ENCODE measurements at places on chromosomes 3 and 15. TPM values are rescaled to one million over a fixed set of nuclear protein-coding genes. Genes with fewer than 3 reads are reported as not detected.

GRCh38 chr3:167032267-167032876 lies 347.7 kb downstream of the ZBBX start:
- DNase-seq = no peak

SCG3 gene
- not detected for total RNA-seq

DNA sequence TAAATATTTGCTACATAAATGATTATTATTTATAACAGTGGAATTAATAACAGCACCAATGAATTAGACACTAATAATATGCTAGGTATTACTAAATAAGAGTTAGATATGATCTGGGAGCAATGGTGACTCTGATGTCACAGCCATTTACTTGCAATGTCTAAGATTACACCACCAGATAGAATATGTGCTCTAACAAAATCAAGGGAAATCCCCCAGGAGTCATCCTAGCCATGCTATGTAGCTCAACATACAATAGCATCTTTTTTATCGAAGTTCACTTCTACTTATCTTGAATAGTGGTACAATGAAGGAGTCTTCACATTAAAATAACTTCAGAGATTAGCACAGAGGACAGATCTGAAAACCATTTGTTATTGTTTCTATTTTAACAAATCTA lies 154.0 kb downstream of the FMN1 start:
- no peak for DNase-seq

GRCh38 chr15:38144921-38145320 lies 107.7 kb upstream of the SPRED1 start:
- DNase-seq = no peak

STRA6 gene
- total RNA-seq = not detected

PLA2G4E gene
- total RNA-seq = not detected

DNA sequence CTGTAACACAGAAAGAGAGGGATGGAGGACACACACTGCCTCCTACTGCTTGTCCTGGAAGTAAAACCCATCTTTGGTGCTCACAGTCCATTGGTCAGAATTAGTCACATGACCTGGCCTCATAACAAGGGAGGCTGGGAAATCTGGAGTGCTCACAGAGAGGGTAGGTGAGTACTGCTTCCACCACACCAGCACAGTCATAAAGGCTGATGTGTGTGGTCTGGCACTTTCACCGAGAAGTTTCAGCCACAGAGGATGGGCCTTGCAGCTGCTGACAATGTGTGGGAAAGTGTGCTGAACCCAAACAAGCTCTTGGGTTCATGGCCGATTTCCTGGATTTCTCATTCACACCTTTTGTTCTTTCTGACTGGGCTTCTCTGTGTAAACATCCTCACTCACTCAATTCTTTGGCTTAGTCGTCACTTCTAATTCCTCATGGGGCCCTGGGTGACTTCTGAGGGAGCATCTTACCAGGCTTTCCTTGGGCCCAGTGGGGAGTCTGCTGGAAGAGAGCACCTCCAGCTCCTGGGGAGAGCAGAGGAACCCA lies 100.7 kb downstream of the ASB7 start:
- peak; percentile 93 for DNase-seq

SRPRB gene
- total RNA-seq = 69.2 TPM

DNA sequence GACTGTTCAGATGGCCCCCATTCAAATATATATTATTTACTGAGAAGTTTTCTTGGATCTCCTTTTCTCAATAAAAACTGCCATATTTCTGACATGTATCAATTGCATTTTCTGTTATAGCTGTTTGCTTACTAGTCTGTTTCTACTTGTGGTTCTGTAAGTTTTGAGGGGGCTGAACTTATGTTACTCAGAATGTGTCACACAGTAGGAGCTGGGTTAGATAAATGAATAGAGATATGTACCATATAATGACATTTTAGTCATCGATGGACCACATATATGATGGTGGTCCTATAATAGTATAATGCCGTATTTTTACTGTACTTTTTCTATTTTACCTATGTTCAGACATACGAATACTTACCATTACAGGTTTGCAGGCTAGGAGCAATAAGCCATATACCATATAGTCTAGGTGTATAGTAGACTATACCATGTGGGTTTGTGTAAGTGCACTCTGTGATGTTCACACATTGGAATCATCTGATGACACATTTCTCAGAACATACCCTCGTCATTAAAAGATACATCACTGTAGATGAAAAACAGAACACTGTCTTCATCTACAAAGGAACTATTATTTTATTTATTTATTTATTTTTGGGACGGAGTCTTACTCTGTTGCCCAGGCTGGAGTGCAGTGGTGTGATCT lies 22.3 kb downstream of the PPP4R2 start:
- DNase-seq = no peak

KLHL40 gene
- total RNA-seq = not detected

DNA sequence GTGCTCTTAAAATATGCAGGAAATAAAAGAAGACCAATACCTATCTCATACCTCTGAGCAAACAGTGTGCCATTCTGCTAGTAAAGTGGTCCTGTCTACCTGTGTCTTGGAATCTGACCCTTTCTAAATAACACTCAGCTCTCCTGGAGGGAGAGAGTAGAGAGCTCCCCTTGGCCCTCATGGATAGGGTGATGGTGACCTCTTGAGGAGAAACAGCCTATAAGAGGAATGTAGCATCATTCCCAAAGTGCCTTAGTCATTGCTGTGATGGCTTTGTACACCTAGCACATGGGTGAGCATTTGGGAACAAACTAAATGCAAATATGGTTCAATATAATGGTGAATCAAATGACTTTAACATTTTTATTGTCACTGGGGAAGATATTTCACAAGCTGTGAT lies 10.0 kb downstream of the SNTN start:
- DNase-seq = no peak

GRCh38 chr3:8239718-8240695 lies 261.6 kb upstream of the LMCD1 start:
- peak; percentile 62 for DNase-seq

GRCh38 chr3:46712191-46713049 lies 5.2 kb downstream of the PRSS50 start:
- DNase-seq = no peak

- DNase-seq = peak; percentile 43
Measured at GRCh38 chr15:41921167-41921566, 27.3 kb upstream of the SPTBN5 start.

- no peak for DNase-seq
Measured at GRCh38 chr3:146169891-146170290, 8.9 kb upstream of the PLOD2 start.

DNA sequence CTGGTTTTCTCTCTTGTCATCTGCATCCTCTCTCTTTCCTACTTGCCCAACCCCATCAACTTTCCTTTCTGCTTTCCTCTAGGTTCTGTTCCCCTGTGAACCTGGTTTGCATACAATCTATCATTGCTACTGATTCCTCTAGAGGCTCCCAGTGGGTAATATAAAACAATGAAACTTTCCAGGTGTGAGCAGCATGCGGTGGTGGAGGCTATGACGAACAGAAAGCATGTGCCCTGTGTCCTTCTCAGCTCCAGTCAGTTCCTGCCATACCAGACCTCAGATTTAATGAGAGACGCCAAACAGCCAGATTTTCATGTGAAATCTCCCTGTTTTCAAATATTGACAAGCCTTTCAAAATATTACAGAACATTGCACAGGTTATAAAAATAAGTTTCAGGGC lies 3.5 kb upstream of the ACAP2 start:
- DNase-seq = no peak

NME9 gene
- not detected for total RNA-seq

GRCh38 chr15:31495281-31495680 lies 168.6 kb downstream of the KLF13 start:
- no peak for DNase-seq

DNA sequence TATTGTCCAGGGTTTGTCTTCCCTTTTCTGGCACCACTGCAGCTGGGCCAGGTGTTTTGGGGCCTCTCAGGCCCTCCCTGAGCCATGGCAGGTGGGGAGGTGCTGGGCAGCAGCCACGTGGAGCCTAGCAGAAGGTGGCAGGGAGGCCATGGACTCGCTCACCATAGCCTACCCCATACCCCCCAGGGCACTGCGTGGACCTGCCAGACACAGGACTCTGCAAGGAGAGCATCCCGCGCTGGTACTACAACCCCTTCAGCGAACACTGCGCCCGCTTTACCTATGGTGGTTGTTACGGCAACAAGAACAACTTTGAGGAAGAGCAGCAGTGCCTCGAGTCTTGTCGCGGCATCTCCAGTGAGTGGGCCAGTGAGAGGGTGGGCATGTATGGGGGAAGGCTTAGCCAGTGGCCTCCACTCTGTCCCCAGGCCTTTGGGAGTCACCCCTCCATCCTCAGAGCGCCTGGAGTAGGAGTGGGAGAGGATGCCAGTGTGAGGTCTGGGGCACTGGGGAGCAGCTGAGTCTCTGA lies 11.9 kb downstream of the SPINT1 start:
- no peak for DNase-seq

ANKUB1 gene
- not detected for total RNA-seq

DNA sequence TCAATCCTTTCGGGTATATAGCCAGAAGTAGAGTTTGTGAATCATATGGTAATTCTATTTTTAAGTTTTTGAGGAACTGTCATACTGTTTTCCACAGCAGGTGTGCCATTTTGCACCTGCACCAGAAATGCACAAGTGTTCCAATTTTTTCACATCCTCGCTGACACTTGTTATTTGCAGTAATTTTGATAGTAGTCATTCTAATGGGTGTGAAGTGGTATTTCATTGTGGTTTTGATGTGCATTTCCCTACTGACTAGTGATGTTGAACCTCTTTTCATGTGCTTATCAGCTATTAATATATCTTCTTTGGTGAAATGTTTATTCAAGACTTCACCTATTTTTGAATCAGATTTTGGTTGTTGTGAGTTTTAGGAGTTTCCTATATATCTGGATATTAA lies 29.1 kb downstream of the GRM2 start:
- DNase-seq = no peak

DNA sequence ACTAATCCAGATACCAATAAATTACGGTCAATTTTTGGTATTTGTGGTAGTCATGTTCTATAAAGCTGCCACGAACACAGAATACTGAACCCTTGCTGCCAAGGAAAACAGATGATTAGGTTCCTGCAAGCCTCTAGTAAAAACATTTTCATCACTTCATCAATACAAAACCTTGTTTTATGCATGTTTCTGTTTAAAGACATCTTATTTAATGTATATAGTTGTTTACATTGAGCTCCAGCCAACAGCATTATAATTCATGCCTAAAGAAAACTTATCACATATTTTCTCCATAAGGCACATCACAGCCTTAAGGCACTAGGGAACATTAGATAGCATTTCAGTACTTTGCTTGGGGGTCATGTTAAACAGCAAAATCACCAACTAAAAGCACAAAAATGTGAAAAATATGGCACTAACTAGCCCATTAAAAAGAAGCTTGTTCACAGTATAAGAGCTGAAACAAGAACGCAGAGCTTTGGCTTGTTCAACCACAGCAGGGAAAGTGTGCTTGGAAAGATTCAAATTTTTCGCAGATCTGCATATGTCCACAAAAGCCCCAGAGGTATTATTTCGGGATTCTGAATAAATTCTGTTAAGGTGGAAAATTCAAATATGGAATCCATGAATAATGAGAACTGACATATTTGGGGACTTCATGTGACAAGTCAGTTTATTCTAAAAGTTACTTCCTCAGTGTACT lies 27.7 kb downstream of the POLQ start:
- DNase-seq = peak; percentile 4

GRCh38 chr3:48819234-48820221 lies 28.1 kb downstream of the PRKAR2A start:
- no peak for DNase-seq

GRCh38 chr3:11546657-11547302 lies 96.9 kb downstream of the VGLL4 start:
- DNase-seq = no peak

GRCh38 chr15:65101411-65101890 lies 13.5 kb downstream of the UBAP1L start:
- DNase-seq = peak; percentile 53

- no peak for DNase-seq
Measured at GRCh38 chr15:40114218-40114617, 5.5 kb upstream of the BMF start.

UCN2 gene
- not detected for total RNA-seq

All from endothelial cell of umbilical vein (primary cell).